ENCODE measurements at places on chromosomes 5 and 9.
A peak's percentile ranks its signal among the peaks of the same experiment; 100 is the strongest.

GRCh38 chr9:16361939-16362338 lies 508.5 kb downstream of the BNC2 start:
- DNase-seq: no peak

GRCh38 chr9:21583628-21584377 lies 101.7 kb upstream of the IFNE start:
- DNase-seq: no peak

DNA sequence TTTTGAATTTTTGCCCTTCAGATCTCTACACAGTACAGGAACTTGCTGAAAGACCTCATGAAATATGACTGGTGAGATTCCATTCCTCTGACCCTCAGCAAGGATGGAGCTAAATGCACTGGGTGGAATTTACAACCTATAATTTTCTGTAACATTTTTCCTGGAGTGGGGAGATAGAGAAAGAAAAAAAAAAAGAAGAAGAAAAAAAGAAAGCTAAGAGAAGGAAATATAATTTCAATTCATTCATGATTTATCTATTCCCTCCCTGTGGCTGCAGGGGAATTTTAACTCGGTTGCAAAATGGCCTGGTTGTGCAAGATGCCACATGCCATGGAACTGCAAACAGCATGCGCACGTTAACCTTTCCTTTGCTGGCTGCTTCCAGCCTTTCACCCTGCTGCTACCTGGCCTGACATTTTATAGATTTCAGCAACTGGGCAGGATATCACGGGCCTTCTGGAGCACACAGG lies 155.4 kb downstream of the FSTL4 start:
- no peak for DNase-seq

DNA sequence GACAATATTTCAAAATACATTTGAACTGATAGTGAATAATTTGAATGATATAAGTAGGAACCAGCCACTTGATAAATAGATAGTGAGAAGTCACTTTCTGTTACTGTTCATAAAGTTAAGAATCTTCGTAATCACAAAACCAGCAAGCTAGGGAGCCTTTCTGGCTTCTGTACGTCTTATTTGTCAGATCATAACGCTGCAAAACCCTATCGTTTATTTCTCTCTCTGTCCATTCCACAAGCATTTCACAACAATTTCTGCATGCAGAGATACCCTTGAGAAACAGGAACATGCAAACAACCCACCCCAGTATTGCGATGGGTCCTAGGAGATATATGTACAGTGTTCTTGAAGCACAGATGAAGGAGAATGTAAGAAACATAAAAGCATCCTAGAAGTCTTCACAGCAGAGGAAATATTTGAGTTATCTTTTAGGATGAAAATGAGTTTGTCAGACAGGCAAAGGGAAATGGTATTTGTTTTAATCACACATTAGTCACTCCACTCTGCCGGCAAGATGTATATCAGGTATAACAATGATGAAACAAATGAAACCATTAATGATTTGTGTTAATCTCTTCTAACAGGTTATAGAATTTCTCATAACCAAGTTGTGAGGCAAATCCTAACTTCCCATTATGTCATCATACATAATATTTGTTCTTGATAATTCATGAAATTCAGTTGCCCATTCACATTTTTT lies 668.7 kb upstream of the FTMT start:
- no peak for DNase-seq

- peak; percentile 79 for DNase-seq
Measured at GRCh38 chr5:95960667-95961616, 709 bp downstream of the ELL2 start.

- DNase-seq: no peak
Measured at GRCh38 chr5:138932171-138932810, 57.2 kb upstream of the LRRTM2 start.

- DNase-seq: no peak
Measured at GRCh38 chr5:179802207-179802883, 4.3 kb downstream of the MGAT4B start.

DNA sequence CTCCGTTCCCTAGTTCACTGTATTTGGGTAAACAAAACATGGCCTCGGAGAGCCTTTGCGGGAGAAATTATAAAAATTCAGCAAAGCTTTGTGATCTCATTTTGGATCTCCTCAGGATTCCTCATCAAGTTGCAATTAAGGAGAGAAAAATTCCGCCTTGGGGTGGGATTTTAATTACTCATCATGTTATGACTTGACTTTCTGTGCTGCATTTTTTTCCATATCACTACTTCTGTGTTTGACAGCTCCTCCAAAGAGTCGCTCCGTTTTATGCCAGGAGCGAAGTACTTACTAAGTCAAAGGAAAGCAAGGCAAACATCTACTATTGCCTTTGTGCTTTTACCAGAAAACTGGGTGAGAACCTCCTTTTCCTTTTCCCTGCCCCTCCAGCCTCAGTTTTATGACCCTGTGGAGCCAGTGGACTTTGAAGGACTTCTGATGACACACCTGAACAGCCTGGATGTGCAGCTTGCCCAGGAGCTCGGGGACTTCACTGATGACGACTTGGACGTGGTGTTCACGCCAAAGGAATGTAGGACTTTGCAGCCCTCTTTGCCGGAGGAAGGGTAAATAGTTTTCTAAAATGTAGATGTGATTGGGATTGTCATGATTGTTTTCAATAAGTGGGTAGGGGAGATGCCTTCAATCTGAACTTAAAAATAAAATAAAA lies 71.5 kb downstream of the DOCK8 start:
- DNase-seq: no peak

- no peak for DNase-seq
Measured at GRCh38 chr9:107484117-107484723, 5.3 kb downstream of the KLF4 start.

Data from nephron progenitor cell (in vitro differentiated cells).